ENCODE measurements at places on chromosomes 5 and 9.
A peak's percentile ranks its signal among the peaks of the same experiment; 100 is the strongest.

GRCh38 chr9:69757996-69758675 lies 1.7 kb downstream of the PTAR1 start:
- DNase-seq: peak; percentile 5

GRCh38 chr9:1058826-1059487 lies 8.8 kb downstream of the DMRT2 start:
- no peak for DNase-seq

DNA sequence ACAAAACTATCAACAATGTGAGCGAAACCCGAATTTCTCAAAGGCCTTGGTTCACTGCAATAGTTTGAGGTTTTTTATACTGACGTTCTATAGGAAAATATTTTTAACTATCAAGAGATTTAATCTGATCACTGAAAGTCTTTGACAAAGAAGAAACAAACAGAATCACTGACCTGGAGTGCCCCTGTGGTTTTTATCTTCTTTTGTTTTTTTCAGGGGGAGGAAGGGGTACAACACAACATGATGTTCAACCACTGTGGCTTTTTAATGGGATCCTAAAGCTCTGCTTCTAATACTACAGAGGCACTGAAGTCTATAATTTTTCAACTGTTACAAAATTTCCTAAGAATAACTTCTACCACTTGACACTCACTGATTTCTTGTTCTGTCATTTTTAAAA lies 185.9 kb downstream of the AP3B1 start:
- DNase-seq: no peak

- DNase-seq: no peak
These were observed 957.8 kb upstream of the CTNND2 start for GRCh38 chr5:12861886-12862654.

GRCh38 chr5:17890501-17890900 lies 256.2 kb downstream of the TAF11L14 start:
- DNase-seq: no peak

GRCh38 chr5:115309751-115310370 lies 13.4 kb upstream of the CCDC112 start:
- DNase-seq: peak; percentile 30

All from muscle of arm (tissue), 14 donors.